Iris pigment epithelial cell (primary cell): ENCODE measurements at places on chromosomes 3 and 15.

DNA sequence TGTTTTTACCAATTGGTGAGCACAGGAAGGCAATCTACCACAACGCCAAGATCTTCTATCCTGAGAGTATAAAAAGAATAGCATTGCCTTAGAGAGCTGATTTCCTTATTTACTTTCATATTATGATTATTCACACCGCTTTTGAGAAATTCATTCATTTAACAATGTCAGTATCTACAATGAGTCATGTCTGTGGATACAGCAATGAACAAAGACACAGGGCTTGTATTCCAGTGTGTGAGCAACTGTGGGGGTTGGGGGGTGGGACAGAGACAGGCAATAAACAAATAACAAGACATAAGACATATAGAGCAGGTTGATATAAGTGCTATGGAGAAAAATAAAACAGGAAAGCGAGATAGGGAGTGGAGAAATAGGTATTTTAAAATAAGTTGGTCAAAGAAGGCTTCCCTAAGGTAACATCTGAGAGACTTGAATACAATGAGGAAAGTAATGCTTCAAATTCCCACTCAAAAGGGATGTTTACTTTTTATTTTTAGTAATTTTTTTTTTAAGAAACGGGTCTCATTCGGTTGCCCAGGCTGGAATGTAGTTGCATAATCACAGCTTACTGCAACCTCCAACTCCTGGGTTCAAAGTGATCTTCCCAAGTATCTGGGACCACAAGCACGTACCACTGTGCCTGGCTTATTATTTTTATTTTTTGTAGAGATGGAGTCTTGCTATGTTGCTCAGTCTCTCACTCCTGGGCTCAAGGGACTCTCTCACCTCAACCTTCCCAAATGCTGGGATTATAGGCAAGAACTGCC, 45.7 kb downstream of the PGBD4 start:
- peak; percentile 75 for DNase-seq

- DNase-seq: no peak
Observed at GRCh38 chr15:26981492-26981891, 10.5 kb downstream of the GABRG3 start.

- peak; percentile 53 for DNase-seq
Observed at GRCh38 chr15:56984681-56985481, 66.4 kb downstream of the TCF12 start.

DNA sequence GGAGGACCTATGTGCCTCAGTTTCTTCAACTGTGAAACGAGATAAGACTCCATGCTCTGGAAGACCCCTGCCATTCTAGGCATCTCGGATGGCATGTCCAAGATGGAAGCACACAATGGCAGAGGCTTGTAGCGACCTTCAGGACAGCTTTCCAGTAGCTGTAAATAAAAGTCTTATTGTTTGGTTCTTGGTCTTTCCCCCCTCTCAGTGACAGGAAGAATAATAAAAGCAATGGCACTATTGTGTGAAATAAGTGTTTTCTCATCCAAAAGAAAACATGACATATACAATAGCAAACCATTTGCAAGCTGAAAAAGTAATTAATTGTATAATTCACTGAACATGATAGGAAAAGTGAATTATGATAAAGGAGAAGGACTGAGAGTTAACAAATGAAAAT, 32.5 kb upstream of the CD47 start:
- DNase-seq: no peak

- DNase-seq: no peak
Observed at GRCh38 chr15:59569477-59569876, 42.1 kb upstream of the GCNT3 start.

GRCh38 chr3:60289341-60290121, 961.7 kb downstream of the FHIT start:
- no peak for DNase-seq

DNA sequence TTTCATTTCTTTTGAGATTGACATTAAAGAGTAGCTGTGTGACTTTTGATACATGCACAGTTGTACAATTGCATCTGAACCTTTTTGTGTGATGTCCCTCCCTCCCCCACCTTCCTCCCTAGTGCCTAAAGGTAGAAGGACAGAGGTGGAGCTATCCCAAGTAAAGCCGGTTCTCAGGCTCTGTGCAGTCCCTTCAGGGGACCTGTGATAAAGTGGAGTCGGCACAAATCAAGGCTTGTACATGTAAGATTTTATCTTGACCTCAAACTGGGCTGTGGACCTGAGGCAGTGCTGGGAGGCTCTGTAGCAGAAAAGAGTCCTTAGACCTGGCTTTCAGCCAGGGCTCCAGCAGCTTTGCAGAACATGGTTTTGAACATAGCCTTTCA, 55.5 kb upstream of the CMTM7 start:
- DNase-seq: no peak

DNA sequence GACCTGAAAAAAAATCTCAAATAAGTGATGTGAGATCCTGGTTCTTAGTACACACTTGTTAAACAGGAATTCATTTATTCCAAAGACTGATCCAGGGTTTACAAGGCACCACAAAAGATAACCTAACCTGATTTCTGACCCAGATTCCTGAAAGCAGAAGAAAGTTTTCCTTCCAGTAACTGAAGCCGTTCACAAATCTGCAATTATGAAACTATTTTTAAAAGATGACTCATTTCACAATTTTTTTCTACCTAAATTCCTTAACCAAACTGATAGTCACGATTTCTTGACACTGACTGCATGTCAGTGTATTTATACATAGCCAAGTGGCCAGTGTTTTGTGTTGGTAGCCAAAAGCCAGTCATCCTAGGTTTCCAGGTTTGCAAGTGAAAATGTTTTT, 17.1 kb downstream of the SLC9A9 start:
- DNase-seq: peak; percentile 52

DNA sequence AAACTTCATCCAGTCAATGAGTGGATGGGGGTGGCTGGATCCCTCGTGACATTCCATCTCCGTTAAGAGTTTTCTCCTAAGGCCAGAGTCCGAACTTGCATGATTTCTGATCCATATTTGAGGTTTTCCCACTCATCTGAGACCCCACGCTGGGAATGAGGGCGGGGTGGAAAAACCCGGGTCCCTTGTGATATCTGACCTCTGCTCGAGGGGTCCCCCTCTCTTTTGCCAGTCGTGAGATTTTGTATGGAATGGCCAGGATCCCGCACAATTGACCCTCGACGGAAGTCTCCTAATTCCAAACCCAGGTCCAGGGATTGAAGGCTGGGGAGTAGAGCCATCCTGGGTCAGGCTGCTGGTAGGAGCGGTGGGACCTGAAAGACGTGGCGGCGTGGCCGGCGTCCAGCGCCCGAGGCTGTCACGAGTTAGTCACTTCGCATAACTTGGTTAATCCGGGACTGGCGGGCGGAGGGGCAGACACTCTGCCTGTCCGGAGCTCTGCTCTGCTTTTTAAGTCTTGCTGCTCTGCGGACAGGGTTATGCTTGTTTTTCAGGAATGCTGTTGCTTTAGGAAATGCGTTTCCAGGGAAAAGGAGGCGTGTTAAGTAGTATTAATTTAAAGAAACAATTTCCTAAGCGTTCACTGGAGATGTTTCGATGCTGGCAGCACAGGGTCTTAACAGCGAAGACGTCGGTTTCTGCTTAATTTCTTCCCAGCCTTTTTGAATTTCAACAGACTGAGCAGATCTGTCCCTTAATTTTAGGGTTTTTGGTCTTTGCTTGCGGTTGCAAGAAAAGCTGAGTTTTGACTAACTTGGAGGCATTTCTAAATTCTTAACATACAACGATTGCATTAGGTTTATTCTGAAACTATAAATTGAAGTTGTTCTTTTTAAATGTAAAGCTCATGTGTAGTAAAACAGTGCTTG, 69.7 kb upstream of the LRRFIP2 start:
- DNase-seq: peak; percentile 76

DNA sequence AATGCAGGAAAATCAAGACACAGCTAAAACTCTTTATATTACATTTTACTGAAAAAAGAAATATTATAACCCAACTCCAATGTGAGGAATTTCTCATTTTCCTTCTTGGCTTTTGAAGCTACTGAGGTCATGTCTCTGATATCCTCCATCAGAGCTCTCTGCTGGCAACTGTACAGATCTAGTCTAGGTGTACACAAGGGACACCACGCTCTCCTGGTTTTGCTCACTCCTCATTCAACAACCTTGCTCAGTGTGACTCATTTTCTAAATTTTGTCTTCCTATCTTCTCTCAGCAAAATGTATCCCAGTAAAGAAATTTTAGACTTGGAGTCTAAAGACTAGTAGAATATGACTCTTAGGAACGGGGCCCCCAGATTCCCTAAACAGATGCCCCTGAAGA, 144.3 kb downstream of the KCNMB2 start:
- no peak for DNase-seq

DNA sequence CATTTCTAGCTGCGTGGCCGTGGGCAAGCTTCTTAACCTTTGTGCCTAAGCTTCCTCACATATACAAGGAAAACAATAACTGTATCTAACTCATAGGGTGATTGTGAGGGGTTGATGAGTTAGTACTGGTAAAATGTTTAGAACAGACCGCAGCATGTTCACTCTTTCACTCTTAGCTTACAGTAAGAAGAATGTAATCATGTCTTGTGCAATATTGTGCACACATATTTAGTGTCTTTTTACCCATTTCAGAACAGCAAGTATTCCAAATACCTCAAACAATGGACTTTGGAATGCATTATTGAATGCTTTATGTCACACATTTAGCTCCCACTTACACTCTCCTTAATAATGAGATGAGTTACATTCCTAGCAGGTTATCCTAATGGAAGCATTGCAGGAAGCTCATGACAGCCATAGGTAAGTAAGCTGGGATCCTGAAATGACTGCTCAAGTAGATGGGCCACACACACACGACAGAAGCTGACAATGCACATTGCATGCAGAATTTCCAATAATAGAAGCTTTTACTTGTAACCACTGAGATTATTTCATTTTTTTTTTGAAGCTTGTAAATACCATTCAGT, 468.9 kb upstream of the WNT5A start:
- DNase-seq: no peak

GRCh38 chr3:44235604-44236484, 5.8 kb upstream of the TOPAZ1 start:
- DNase-seq: peak; percentile 95

DNA sequence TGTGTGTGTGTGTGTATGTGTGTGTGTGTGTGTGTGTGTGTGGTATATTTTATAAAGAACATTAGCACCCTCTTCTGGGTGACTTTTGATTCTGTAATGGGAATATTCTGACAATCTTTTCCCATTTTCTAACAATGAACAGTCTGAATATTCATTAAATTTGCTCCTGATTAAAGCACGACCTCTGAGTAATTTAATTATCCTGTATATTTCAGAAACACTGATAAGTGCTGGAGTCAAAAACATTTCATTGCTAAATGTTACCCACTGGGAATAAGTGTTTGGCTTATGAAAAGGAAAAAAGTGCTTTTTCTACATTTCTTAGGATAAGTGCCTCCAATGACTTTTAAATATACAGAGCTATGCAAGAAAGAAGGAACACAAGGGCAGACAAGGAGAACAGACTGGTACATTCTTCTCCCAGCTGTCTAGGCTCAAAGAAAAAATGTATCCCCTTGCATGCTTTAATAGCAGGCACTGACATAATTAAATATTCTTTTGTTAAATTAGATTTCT, 32.3 kb upstream of the SYNPR start:
- peak; percentile 12 for DNase-seq

- DNase-seq: no peak
Observed at GRCh38 chr3:187186375-187186774, 10.9 kb upstream of the RTP1 start.

DNA sequence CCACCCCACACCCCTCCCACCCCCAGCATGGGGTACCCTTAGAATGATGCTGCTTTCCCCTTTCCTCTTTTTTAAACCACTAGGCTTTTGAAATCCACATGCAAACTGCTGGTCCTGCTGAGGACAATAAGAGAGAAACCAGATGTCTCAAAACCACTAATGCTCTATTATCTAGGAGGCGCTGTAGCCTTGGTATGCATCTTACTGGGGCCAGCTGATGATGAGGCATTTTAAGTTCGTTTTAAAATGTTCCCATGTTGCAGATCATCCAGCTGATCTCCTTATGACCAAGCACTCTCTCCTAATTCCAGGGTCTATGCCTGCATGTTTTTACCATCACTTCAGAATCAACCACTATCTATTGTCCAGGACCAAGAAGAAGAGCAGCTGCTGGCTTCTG, 1.3 kb downstream of the NME9 start:
- peak; percentile 44 for DNase-seq

GRCh38 chr3:182122779-182123178, 411.1 kb downstream of the SOX2 start:
- no peak for DNase-seq

DNA sequence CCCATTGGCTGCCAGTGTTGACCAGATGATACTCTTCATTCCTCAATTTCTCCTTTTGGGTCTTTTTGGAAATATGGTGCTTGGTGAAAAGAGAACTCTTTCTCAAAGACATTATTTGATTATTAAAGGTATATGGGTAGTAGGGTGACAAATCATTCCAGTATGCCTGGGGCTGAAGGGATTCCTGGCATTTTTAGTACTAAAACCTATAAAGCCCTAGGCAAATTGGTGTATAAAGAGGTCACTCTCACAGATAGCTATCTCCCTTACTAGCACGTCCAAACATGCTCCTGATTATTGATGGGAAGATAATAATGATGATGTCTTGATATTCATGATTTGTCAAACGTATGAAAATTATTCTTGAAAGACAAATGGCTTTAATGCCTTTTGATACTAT, 1.1 kb downstream of the GABRR3 start:
- DNase-seq: no peak

GRCh38 chr3:127774647-127775046, 47.7 kb downstream of the MGLL start:
- DNase-seq: no peak

DNA sequence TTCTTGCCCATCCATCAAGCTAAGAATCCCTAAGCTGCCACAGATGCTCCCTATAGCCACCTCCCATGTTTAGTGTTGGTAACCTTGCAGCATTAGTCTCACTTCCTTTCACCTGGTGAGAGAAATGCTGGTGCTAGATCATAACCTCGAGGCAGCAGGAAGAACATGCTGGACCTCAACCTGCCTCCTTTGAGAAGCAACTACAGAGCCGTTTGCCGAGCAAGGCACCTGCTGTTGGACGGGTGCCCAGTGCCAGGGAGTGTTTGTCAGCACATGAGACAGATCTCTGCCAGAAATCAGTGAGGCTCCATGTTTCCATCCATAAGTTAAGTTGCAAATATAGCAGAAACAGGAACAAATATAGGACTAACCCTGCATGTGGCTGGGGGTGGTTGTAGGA, 955.7 kb downstream of the TUSC7 start:
- no peak for DNase-seq
